Activated CD8-positive, alpha-beta memory T cell treated with anti-CD3 and anti-CD28 coated beads for 1 hour (primary cell): ENCODE measurements at places on chromosomes 13 and 19.

GRCh38 chr19:5753743-5754142 lies 30.8 kb downstream of the PRR22 start:
- DNase-seq = no peak

GRCh38 chr19:46728208-46728607 lies 11.3 kb upstream of the PRKD2 start:
- no peak for DNase-seq

DNA sequence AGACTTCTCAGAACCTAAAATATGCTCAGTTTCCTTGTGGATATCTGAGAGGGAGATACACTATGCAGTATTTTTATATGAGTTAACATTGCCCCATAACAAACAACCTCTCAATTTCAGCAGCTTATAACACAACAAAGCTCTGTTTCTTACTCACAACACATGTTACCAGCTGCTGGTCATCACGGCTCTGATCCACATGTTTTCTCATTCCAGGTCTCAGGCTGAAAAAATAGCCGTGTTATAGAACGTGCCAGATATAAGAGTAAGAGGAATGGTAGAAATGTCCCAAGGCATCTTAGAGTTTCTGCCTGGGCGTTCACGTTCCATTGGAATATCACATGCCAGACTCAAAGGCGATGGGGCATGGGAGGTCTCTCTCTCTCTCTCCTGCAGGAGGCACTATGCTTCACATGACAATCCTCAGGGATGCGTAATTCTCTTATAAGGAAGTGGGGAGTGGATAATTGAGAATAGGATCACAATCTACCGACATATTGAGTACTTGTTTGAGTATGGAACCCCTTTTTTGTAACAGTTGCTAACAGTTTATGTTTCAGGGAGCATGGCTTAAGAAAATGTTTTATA lies 246.6 kb downstream of the NHLRC3 start:
- no peak for DNase-seq

DNA sequence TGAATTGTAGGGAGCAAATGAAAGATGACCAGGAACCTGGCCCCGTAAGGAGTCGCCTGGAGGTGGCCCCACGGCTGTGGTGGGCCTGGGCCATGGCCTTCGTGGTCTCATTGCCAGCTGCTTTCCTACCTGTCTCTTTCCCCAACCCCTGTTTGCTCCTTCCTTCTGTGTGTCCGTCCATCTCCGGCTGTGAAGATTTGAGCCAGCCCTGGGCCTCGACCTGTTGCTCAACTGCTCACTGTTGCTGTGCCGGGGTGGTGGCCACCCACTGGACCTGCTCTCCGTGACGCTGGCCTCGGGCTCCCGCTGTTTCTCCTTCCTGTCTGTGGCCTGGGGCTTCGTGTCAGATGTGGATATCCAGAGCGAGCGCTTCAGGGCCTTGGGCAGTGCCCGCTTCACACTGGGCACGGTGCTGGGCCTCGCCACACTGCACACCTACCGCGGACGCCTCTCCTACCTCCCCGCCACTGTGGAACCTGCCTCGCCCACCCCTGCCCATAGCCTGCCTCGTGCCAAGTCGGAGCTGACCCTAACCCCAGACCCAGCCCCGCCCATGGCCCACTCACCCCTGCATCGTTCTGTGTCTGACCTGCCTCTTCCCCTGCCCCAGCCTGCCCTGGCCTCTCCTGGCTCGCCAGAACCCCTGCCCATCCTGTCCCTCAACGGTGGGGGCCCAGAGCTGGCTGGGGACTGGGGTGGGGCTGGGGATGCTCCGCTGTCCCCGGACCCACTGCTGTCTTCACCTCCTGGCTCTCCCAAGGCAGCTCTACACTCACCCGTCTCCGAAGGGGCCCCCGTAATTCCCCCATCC lies 8.5 kb downstream of the DBP start:
- no peak for DNase-seq

DNA sequence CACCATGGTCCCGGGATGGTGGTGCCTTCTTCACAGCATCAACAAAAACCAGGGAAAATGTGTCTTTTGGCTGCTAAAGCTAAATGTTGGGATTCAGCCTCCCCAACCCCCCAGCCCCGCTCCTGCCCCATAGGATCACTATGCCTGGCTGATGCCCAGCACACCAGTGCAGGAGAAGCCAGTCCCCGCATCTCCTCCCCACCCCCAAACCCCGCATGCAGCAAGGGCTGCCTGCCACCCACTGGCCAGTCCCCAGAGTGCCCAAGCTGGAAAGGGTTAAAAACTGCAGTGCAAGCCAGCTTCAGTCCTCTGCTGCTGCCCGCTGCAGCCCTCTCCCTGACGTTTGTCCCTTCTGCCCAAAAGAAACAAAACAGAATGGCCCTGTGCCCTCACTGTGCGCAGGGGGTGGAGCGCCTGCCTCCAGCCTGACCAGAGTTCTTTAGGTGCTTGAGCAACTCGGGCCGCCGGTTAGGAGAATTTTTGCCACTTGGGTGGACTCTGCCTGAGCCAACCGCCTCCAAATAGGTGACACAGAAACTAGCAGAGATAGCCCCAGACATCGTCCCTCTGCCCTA lies 3.7 kb downstream of the CALM3 start:
- no peak for DNase-seq

DNA sequence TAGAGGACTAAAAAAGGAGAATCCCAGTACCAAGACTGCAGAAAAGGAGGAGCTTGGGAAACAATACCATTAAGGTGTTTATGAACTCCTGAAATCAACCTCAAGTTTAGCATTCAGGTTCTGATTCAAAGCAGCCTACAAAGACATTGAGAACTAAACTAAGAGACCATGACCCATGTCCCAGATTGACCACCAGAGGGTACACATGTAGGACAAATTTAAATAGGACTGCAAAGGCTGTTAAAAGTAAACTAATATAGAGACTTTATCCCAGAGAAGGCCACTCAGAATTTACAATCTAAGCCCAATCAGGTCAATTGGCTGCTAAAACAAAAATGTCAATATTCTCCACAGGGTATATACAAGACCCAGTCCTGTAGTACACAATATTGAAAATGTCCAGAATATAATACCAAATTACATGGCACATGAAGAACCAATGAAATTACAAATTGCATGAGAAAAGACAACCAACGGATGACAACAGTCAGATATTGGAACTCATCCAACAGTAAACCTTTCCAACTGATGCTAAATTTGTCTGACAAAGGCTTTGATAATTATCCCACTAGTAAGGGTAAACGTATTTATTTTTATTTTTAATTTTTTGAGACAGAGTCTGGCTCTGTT lies 682.4 kb downstream of the UQCRFS1 start:
- no peak for DNase-seq

- DNase-seq = no peak
Measured at GRCh38 chr13:76470991-76471390, 415.2 kb downstream of the KCTD12 start.

DNA sequence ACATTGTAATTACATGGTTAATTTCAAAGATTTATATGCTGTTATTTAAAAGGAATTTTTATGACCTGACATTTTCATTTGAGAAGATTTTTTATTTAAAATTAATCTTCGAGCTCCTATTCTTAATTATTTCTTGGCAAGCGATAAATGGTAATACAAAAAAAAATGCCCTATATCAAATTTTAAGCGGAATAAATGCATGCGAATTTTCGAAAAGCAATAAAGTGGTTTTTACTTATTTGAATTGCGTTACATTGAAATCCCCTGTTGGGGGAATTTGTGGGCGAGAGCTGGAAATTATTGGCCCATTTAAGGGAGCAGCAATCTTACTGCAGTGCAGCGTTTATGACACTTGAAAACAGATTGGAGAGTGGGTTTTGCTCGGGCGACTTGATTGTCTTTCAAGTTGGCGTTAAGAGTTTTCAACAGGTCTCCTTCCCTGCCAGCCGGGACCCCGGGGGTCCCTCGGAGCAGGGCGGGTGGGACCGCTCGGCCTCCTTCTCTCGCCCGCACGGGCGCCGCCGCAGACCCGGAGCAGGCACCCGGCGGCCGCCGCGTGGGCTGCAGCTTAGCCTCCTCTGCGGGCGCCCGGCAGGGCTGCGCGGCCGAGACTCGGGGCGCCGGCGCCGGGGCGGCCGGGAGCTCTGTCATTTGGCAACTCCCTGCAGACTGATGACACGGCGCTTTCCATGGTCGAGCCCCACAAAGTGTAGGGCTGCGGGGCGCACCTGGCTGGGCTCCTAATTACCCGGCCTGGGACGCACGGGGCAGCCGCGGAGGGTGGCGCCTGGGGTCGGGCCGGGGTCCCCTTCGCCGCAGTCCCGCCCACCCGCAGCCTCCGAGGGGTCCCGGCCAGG lies 255.1 kb upstream of the SOX21 start:
- DNase-seq = no peak

DNA sequence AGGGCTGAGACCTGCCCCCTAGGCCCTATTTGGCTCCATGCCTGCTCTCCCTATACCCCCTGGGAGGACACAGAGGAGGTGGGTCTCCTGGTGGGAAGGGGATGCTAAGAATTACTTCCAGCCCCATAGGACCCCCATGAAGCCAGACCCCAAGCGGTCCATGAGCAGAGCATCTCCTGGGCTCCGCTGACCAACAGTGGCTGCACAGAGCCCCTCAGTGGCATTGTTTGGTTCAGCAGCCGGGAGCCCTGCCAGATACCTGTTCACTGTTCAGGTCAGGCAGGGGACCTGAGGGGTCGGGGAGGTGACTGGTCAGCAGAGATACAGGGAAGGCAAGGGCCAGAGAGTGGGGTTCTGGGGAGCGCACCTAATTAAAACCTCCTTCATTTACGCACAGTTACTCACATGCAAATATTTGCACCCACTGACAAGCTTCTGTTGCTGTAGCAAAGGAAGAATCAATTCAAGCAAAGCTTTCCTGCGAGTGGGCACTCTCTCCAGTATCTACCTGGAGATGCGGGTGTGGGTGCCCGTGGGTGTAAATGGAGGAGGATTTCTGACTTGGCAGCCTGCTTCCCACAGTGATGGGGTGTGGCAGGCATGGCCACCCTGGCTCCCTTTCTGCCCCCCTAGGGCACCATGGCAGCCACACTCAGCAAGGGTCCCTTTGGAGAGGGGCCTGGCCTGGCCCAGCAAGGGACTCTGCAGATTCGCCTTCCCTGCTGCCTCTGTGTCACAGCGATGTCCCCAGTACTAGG lies 83.5 kb downstream of the CHST8 start:
- DNase-seq = no peak

GRCh38 chr19:57096685-57097361 lies 23.0 kb upstream of the USP29 start:
- DNase-seq = no peak

DNA sequence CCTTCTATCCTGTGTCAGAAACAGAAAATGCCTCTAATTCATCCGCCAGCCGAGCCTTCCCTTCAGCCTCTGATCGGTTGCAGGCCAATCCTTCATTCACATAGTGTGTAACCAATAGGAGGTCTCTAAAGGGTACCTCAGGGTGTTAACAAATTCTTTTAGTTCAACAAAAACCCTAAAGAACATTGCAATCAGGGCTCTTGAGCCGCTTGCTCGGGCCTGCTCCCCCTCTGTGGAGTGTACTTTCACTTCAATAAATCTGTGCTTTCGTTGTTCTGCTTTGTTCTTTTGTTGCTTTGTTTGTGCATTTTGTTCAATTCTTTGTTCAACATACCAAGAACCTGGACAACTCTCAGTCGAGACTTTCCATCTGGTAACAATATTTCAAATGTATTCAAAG lies 366.5 kb downstream of the KCTD12 start:
- DNase-seq = no peak

GRCh38 chr19:16167055-16167454 lies 6.3 kb downstream of the CIB3 start:
- no peak for DNase-seq

DNA sequence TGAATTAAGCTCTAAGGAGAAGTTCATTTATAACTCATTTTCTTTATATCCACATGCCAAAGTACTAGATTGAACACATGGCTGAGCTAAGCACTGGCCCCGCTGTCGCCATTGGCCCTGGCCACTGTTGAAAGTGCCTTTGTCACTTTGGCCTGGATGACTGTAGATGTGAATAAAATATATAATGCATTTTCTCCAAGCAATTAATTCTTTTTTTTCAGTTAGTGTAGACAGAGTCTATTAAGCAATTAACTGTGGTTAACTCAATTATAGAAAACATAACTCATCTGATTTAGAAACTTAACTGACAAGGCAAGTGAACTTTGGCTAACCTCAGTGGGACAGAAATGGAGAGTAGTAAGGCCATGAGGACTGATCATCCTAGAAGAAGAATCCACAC lies 965.6 kb downstream of the EFNB2 start:
- no peak for DNase-seq
